ENCODE measurements at places on chromosomes 7 and 10. TPM values are rescaled to one million over a fixed set of nuclear protein-coding genes. Genes with fewer than 3 reads are reported as not detected.

Gene ADCYAP1R1
- polyA plus RNA-seq: not detected

Gene FFAR4
- polyA plus RNA-seq: not detected

Gene MEST
- 167 TPM for polyA plus RNA-seq

Gene OR2F1
- polyA plus RNA-seq: not detected

Gene PTPRZ1
- not detected for polyA plus RNA-seq

Gene UPK3B
- 0.10 TPM for polyA plus RNA-seq

Gene TRPV5
- polyA plus RNA-seq: not detected

- DNase-seq: peak; percentile 28
Measured at GRCh38 chr10:86376852-86377796, 10.5 kb upstream of the GRID1 start.

DNA sequence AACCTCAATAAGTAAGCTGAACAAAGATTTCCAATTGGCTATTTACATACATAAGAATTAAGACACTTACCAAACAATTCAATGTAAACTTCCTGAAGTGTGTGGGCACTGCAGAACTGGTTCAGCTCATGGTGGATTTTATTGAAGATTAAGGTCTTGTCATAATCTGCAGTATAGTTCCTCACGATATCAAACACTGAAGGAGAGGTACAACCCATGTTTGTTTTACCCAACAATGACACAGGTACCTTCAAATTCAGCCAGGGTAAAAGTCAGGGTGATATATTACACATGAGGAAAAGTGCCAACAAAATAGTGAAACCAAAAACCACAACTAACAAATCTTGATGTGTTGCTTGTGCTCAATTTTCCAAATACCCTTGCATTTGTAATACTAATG, 10.0 kb downstream of the ERLIN1 start:
- no peak for DNase-seq

DNA sequence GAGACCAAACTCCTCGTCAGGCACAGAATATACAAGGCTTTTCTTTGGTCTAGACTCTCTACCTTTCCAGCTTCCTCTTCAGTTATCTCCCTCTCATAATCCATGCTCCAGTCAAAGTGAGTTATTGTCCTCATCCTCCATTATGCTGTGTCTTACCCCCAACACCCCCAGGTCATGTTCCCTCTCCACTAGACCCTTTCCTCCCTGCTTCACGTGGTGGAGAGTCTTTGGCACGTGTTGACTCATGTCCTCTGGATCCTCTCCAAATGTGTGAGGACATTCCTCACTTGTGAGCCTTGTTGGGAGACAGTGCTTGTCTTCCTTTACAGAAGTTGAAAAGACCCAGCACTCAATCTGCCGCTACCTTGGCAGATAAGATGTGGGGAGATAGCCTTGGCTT, 36.0 kb upstream of the DLD start:
- peak; percentile 13 for DNase-seq

- no peak for DNase-seq
Measured at GRCh38 chr10:128268015-128268722, 141.9 kb upstream of the MKI67 start.
